Activated CD4-positive, CD25-positive, alpha-beta regulatory T cell treated with anti-CD3 and anti-CD28 coated beads, Interleukin-2, amount 50 U/mL, for 24 hours (primary cell): ENCODE measurements at places on chromosomes 1 and 21.

- no peak for ATAC-seq
Measured at GRCh38 chr1:33630686-33631085, 158.2 kb downstream of the ZSCAN20 start.

- no peak for ATAC-seq
Measured at GRCh38 chr1:20480243-20480944, 5.6 kb downstream of the CAMK2N1 start.

- no peak for ATAC-seq
Measured at GRCh38 chr21:39525129-39525528, 73.4 kb downstream of the SH3BGR start.

DNA sequence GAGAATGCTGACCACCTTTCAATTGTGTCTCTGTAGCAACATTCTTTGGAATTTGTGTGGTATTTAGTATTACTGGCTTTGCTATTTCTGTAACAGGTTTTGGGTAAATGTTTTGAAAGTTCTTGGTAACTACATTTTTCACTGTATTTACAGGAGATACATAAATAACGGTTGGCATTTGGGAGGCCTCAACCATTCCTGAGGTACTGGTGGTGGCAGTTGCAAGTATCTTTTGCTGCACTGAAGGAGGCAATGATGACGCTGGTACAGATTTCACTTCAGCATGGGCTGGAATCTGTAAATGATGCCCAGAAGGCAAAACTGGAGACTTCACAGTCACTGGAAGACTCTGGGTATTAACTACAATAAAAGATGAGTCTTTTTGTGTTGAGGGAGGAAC, 11.7 kb downstream of the LRIF1 start:
- no peak for ATAC-seq

GRCh38 chr1:194474701-194475100, 1288.3 kb upstream of the B3GALT2 start:
- ATAC-seq, result no peak

DNA sequence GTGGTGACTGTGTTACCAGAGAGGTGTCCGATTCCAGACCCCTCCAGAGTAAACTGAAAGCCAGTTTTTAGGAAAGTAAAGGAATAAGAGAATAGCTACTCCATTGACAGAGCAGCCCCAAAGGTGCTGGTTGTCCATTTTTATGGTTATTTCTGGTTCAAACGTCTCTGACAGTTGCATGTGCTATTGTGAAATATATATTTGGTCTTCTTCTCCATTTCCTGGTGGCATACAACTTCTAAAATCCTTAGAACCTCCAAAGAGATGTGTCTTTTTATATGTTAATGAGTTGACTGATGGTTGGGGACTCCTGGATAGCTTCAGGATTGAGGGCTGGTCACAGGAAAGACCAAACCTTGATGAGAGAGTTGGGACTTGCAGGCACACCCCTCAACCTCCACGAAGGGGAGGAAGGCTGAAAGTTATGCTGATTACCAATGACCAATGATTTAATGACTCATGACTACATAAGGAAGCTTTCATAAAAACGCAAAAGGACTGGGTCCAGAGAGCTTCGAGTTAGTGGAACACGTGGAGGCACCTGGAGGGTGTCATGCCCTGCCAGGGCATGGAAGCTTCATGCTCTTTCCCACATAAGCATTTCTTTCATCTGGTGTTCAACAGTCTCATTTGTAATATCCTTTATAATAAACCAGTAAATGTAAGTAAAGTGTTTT, 100.7 kb downstream of the SLC16A1 start:
- no peak for ATAC-seq

GRCh38 chr1:168146160-168146539, 9.4 kb upstream of the GPR161 start:
- no peak for ATAC-seq

DNA sequence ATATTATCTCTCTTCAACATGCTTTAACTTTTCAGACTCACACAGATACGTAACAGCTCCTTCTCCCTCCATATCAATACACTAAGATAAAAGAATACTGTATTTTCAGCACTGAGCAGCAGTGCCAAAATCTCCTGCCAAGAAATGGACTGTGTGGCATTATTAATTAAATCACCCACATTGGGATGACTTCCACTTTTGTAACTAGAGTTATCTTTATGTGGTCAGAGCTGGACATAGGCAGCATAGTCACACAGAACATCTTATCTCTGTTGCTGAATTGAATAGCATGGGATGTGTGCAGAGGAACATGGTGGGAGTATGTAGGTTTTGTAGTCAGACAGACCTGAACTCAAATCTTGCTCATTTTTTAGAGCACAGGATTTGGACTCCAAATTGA, 41.4 kb upstream of the CACYBP start:
- ATAC-seq, result no peak

- no peak for ATAC-seq
Measured at GRCh38 chr1:23798662-23799142, 1.9 kb downstream of the GALE start.

DNA sequence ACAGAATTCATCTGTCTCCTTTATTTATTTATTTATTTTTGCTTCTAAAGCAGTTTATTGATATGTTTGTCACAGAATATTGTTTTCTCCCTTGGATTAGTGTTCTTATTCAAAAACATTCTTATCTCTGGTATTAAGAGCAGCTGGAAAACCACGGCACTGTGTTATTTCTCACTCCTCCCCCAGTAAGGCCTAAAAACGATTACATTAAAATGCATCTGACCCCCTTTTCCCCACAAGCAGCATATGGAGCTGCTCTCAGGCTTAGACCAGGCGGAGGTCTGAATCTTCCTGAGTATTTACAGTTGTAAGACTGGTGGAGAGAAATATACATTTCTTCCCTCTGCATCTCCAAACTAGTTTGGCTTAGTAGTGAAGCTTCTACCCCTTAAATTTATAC, 86.8 kb downstream of the HLX start:
- ATAC-seq, result no peak

DNA sequence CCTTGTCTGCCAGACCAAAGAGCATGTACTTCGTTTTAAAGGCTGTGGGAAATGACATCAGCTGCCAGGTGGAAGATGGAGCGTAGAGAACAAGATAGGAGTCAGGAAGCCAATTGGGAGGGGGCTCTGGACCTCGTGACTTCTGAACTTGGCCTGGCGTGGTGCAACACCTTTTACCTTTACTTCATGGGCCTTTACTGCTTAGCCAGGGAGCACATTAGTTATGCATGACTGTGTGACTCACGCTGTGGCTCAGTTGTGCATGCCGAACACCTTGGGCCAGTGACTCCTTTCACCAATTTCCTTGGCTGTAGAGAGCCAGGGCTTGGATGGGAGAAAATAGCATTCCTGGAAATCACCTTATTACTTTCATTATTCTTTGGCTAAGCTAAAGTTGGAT, 7.2 kb downstream of the XCL1 start:
- ATAC-seq, result no peak

GRCh38 chr1:18536915-18537314, 56.2 kb downstream of the KLHDC7A start:
- no peak for ATAC-seq

DNA sequence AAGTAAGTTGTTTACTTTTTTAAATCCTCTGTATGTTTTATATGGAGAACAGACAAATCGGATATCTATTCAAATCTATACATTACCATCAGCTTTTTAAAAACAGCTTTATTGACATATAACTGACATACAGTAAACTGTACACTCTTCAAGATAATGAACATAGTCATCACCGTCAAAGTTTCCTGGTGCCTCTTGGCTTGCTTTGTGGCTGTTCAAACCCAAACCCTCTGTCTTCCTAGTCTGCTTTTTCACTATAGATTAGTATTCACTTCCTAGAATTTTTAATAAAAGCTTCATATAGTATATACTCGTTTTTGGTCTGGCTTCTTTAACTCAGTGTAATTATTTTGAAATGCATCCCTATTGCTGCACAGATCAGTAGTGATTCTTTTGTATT, 56.4 kb upstream of the TPTE start:
- ATAC-seq, result no peak

DNA sequence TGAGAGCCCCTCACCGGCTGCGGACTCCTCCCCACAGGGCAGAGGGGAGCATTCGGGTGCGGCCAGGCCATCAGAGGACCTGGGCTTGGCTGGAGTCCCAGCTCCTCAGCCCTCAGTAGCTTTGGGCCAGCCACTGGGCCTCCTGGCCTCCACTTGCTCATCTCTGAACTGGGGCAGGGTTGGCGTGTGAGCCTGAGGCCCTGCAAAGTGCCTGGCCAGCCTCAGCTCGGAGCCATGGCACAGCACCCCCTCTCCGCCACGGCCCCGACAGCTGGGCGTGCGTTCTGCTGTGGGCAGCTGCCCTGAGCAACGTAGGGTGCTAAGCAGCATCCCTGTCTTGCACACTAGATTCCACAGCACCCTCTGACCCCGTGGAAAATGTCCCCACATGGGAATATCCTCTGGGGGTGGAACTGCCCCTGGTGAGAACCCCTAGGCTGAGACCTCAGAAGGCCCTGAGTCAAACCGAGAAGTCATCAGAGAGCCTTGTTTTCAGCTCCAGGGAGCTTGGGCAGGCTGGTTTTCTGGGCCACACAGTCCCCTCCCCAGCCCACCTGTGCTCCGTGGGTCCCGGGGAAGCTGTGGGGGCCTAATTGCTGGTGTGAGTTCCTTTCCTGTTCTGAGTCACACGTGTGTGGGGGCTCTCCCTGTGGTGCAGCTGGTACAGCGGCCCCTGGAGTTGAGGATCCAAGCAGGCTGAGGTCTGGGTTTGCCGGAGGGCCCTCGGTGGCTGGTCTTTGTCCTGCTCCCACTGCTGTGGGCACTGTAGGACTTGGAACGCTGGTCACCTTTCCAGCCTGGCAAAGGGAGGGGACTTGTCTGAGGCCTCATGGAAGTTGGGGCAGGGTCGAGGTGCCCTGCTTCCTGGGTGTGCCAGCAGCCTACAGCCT, 24.5 kb downstream of the TP73 start:
- ATAC-seq, result peak; percentile 53

DNA sequence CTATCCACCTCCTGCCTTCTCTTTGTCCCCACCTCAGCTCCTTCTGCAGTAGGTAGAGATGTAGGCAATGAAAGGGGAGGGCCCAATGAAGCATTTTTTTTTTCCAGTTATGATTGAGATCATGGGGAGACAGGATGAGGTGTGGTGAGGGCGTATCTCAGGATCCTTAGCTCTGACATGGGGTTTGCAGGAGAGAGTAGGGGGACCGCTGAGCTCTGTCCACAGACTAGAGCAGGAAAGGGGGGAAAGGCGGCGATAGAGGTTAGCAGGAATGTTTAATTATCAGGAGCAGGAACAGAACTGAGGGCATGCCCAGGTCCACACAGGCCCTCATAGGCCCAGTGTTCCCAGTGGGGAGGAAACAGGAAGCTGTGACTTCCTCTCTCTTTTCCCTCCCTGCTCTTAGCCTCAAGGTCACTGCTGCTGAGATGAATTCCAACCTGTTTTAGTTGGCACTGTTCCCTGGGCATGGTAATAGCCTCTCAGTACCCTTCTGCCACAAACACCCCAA, 901 bp upstream of the RXFP4 start:
- peak; percentile 8 for ATAC-seq

- no peak for ATAC-seq
Measured at GRCh38 chr1:168401341-168401740, 120.7 kb downstream of the TBX19 start.
